ENCODE measurements at places on chromosomes 11 and 22.

DNA sequence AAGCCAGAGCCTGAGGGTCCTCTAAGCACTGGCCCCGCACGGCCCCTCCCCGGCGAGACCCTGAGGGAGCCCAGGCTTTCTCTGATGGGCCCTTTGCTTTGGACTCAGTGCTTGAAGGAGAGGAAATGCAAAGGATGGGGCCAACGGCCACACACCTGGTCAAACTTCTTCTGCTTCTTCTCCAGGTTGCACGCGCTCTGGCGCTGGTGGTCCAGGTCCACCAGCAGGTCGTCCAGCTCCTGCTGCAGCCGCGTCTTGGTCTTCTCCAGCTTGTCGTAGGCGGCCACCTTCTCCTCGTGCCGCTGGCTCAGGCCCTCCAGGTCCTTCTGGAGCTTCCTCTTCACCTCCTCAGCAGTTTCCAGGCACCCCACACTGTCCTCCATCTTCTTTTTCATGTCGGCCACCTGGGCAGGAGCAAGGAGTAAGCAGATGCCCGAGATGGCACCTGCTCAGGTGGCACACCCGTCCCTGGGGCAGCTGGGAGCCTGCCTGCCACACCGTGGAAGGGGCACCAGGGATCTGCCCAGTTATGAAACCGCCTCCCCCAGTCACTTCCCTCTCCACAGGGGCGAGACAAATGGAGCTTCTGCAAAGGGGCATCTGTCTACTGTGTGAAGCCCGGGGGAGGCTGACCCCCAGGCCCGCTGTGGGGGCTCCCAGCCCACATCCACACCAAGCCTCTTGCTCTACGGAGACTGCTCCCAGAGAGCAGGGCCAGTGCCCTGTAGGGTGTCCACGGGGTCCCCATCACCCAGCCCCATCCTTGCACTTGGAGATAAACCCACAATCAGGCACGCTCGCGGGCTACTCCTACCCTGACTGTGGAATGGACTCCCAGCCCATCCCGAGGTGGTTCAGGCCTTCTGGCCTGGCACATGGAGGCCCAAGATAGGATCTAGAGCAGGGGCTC is 39.2 kb downstream of the APOL1 start:
- no peak for DNase-seq

DNA sequence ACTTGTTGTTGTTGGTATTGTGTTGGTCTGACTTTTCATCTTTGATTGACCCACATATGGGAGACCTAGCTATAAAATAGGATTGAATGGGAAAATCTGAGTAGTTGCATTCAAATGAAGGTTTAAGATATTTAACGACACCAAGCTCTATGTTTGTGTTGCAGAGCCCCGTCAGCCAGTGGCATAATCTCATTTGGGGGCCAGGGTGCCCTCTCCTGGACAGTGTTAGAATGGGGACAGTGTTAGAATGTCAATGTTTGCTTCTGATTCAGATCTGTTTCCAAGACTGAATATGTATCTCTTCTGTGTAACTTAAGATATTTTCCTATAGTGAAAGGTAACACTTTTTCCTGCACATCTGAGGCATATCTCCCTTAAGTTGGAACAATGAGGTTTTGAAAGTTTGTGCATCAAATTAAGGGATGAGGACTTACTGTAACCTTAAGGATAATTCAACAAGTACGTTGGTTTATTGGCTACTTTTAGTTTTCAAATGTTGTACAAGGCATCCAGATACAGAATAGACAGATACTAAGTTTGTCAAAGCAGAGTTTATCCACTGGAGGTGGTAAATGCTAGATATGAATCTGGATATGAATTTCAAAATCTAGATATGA is 5.3 kb upstream of the OR52M1 start:
- no peak for DNase-seq

DNA sequence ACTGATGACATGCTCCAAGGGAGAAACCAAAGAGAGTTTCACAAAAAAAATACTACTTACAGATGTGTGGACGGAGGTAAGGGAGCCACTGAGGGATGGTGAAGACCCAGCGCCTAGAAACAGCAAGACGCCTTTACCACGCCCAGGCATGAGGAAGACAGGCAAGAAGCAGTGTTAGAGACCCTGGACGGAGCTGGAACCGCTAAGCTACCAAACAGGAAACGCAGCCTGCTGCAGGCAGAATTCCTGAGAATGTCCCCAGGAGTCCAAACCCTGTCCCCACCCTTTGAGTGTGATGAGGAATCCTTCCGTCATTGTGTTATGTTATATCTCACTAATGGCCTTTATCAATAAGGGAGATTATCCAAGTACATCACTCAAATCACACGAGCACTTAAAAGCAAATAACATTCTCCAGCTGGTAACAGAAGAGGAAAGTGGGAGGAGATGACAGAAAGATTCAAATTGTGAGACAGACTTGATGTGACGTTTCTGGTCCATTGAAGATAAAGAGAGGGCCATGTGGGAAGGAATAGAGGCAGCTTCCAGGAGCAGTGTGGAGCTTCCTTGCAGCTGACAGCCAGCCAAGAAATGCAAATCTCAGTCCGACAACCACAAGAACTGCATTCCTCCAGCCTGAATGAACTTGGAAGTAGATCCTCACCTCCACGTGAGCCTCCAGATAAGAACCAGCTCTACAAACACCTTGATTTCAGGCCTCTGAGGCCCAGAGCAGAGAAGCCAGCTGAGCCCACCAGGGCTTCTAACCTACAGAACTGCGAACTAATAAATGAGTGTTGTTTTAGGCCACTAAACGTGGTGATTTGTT is 19.1 kb downstream of the FAM181B start:
- DNase-seq = no peak

GRCh38 chr11:19879307-19880087 is 166.9 kb downstream of the NAV2 start:
- no peak for DNase-seq

- DNase-seq = no peak
These were observed 21.3 kb downstream of the RSPH14 start for GRCh38 chr22:23120415-23120899.

DNA sequence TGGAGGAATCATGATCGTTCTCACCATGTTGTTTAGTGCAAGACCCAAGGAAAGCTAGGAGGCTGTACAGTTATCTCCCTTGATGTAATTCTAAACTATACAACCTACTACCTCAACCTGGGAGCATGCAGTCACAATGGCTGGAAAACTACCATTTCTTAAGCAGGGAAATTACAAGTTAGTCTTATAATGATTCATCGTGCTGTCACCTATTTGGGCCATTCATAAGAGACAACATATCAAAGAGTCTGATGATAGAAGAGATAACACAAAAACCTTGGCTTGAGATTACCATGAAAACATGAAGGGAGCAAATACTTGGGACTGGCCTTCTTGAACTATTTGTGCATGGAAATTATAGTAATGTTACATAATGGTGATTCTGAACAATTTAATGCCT is 30.5 kb upstream of the BLID start:
- DNase-seq = no peak

DNA sequence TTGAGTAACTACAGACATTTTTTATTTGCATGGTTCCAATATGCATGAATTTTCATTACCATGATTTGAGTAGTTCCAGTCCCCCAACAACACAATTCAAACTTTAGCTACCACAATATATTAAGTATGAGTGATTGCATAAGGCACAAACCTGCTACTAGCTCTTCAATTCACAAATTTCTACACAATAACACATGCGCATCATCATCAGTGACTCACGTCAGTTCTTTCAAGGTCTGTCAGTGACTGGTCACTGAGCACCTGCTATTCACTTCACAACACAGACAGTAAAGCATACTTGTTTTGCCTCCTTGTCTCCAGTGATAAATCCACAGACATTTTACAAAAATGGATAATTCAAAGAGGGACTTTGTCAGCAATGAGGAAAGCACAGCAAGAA is 435.1 kb upstream of the CCDC90B start:
- DNase-seq = no peak

DNA sequence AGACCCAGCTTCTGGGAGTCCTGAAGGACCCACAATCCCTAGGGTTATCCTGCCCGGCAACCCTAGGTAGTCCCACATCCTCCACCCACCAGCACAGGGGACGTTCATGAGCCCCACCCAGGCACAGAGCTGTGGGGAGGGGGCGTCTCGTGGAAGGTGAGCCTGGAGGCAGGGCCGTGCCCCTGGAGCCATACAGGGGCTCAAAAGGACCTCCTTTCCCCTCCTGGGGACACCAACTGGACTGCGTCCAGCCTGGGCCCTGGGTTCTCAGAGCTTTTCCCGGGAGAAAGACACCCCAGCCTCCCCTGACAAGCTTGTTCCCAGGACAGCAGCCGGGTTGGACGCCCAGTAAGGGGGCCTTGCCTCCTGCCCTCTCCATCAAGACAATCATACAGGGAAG is 78.4 kb downstream of the BRD1 start:
- no peak for DNase-seq

DNA sequence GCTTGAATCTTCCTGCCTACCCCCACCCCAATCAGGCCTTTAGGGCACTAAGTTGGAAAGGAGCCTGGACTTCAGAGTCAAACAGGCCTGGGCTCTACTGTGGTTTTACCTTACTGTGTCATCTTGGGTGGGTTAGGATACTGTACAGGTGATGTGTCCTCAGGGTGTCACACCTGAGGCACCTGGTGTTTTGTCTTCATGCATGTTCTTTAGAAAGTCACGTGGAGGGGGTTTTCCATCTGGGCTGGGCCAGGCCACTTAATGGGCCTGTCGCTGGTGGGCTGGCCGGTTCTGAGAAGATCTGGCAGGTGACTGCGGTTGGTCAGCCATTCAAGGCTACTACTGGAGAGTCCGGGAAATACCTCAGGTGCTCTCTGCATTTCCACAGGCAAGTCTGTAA is 92.6 kb downstream of the SWAP70 start:
- DNase-seq = no peak

DNA sequence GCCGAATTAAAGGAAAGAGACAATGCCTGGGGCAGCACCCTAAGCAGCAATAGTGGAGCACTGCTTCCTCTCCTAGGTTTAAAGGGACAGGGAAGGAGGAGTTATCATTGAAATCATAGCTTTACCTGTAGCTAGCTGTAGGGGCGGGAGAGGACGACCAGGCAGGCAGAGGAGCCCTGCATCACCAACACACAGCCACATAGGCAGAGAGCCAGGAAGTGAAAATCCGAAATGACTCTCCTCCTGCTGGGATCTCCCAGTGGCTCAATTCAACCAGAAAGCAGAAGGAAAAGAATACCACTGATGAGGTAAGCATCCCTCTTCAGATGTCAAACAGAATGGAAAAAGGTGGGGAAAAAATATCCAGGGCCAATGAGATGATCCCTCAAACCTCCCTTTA is 20.4 kb downstream of the MRGPRX4 start:
- DNase-seq = no peak

DNA sequence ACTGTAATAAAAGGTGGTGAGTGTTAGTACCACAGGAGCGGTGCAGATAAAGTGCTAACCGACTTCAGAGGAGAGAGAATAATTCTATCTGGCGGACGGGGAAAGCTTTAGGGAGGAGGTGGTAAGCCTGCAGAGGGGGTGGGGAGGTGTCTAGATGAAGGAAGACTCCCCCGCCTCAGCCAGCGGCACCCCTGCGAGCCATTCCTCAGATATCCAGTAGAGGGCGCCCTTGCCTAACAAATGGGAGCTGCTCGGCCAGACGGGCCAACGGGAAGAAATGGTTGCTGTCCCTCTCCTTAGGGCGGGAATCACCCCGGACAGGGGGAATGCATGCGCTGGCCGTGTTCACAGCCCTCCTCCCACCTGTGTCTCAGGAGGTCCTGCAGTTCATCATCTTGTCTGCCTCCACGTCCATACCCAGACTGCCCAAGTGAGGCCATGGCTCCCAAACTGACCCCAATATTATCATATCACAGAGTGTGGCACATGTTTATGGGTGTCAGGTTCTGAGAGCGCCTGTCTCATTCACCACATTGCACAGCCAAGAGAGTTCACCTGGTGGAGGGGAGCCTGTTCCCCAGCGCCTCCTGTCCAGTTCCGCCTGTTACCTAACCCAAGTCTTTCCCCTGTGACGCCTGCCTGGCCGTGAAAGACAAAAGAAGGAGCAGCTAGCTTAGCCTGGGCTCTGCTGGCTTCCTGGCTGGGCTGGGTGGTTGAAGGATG is 85.5 kb downstream of the ST3GAL4 start:
- no peak for DNase-seq

DNA sequence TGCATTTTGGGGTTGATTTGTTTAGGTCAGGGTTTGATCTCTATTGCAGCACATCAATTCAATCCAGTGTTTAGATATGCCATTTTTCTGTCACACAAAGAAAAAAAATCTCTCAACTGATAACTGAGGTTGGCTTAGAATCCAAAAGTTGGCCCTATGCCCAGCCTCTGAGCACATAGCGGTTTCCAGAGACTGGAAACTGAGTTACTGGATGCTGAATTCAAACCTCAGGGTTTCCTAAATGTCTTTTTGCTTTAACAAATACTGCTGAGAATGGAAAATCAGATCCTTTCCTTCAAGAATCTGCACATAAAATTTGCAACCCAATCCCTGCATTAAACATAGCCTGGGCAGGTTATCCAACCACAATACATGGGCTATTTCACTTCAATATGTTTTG is 4.0 kb downstream of the P4HA3 start:
- DNase-seq = no peak

- no peak for DNase-seq
These were observed 131.7 kb downstream of the ARHGAP20 start for GRCh38 chr11:110580571-110580970.

DNA sequence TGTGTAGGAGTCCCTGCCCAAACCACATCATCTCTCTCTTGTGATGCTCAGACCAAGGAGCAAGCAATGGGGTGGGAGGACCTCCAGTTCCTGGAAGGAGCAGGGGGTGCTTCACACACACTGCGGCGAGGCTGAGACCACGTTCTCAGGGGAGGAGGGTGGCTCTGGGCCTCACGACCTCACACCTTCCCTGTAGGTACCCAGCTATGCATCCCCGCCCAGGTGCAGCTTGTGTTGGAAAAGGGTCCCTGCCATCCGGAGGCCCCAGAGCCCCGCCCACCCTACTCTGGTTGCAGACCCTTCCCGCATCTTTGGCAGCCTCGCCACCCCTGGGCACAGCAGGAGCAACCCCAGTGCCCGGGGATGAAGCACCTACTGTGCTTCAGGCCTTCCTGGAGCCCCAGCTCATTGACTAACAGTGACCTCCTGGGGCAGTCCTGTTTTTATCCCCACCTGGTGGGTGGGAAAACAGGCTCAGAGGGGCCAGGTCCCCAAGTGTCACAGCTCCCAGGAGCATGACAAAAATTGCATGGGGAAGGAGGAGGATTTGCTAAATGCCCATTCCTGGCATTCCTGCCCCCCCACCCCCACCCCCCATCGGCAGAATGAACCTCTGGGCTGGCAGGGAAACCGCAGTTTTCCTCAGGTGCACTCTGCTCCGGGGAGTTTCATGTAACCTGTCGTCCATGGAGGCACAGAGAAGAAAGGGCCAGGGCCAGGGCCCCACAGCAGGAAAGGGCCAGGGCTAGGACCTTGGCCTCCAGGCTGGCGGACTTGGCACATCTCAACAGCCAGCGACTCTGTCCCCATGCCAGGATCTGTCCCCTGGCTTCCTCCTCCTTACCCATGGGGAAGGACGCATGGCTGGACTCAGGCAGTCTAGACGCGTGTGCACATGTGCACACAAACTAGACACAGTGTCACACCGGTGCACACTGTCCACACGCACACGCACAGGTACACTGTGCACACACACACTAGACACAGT is 81.0 kb downstream of the IGLL1 start:
- no peak for DNase-seq
